ENCODE measurements at places on chromosomes 5 and 9.

GRCh38 chr5:143432658-143433239, 29.3 kb upstream of the NR3C1 start:
- no peak for DNase-seq

DNA sequence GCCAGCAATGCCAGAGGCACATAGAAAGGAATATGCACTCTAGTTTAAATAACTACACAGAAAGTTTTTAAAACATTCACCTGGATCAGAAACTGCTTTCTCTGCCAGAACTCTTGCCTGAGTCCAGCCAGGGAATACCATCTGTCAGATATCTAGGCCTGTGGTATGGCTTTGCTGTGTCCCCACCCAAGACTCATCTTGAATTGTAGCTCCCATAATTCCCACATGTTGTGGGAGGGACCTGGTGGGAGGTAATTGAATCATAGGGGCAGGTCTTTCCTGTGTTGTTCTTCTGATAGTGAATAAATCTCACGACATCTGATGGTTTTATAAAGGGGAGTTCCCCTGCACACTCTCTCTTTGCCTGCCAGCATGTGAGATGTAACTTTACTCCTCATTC, 41.5 kb upstream of the KCNV2 start:
- no peak for DNase-seq

GRCh38 chr5:66617226-66617861, 21.2 kb downstream of the MAST4 start:
- no peak for DNase-seq

DNA sequence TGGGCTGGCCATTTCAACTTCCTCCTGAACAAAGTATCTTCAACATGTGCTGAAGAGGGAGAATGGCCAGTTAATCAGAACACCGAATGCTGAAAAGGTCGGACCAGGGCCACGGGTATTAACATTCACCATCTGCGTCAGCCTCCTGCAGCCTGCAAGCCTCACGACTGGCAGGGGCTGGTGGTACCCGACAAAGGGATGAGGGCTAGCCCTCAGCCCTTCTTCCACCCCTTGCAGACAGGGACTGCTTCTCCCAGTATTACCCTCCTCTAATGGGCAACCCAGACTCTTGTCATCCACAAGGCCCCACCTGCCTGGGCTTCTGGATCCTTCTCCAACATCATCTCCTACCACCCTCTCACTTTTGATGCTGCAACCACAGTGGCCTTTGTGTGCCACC, 246.6 kb downstream of the FSTL4 start:
- DNase-seq, result no peak

GRCh38 chr9:97502222-97502983, 937 bp downstream of the TMOD1 start:
- DNase-seq, result no peak

DNA sequence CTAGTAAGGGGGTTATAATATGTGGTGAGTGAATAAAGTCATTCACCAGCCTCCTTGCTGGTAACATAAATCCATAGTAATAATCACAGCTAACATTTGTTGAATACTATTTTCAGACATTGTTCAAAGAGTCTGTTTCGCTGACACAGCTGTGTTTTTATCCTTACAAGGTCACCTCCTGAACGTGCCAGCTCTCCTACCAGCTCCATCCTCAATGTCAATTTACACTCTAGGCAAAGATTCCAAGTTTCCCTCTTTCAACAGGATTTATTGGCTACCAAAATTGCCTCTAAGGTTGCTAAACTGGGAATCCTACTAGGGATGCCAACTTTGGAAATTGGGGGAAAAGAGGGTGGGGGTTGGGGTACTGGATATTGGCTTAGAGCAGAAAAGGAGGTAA, 30.7 kb upstream of the SMC5 start:
- no peak for DNase-seq

DNA sequence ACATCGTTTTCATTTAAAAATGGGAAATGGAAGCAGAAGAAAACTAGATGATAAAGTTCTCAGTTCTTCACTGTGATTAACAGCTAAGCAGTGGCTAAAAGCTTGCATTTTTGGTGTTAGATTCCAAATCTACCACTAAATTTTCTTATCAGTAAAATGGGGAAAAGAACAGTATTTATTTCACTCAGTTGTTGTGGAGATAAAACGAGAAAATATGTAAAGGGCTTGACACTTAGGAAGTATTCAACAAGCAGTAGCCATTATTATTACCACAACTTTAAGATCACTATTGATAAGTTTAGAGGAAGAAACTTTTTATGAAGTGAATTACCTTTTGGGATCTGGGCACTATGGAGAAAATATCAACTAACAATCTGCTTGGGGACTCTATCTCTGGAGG, 4.5 kb downstream of the STOM start:
- no peak for DNase-seq

DNA sequence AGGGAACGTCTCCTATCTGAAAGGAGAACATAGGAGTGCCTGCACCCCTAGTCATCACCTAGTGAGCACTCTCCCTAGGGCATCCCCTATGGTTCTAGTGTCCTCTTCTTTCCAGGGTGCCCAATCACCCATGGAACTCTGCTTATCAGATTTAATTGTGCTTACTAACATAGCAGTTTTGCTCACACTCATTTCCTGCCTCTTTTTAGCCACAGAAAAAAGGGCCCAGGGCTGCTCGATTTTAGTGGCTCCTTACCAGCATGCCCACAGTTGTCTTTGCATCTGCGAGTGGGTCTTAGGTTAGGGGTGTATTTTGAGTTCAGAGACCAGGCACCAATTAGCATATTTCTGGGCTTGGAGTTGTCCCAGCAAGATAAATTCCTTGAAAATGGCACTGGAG, 1110.2 kb downstream of the TAF11L14 start:
- no peak for DNase-seq
